ENCODE measurements at places on chromosomes 13 and 19.

GRCh38 chr19:5349041-5349440, 8.4 kb upstream of the PTPRS start:
- DNase-seq: no peak

- DNase-seq: no peak
Measured at GRCh38 chr19:16403151-16403977, 68.4 kb downstream of the EPS15L1 start.

DNA sequence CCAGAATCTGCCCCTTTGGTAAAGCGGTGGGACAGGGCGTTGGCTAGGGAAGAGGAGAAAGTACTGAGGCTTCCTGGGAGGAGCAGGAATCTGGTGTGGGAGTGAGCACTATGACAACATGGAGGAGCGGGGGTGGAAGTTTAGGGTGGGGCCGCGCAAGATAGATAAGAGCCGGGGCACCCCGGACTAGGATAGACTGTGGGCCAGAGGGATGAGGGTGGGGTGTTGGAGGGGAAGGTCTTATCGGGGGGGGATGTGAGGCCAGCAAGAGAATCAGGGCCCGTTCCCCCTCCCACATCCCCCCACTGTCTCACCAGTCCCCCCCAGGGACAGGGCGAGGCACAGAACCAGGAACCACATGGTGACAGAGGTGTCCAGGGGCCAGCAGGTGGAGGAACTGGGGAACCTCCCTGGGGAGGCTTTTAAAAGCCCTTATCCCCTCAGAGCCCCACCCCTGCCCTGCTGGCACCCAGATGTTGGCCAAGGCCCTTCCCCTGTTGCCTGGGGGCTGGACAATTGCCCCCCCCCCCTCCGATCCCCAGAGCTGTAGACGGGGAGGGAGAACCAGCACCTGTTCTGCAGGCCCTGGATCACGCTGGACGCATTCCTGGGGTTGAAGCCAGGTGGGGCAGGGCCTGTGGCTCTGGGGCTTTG, at the start of gene KLK1:
TSS of gene KLK1 (minus strand) at position 399 of the 654 bp plus-strand sequence. CDS start at position 360, 39 bp downstream.
- no peak for DNase-seq

DNA sequence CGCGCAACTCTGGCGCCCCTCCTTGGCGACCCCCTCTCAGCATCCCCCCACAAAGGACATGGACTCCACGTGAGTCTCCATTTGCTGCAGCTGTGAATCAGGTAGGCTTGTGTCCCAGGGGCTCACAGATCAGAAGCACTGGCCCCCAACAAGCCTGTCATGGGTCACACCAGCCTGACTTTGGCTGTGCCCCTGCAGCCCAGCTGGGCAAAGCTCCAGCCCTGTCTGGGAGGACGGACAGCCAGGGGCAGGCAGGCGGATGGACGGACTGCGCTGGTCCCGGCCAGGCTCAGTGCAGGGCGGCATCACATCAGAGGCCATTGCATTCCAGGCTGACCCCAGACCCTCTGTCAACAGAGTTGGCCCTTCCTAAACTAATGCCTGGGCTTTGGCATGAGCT, 28.4 kb upstream of the ISYNA1 start:
- no peak for DNase-seq

Data from hippocampal formation (tissue), 2 donors.